ENCODE measurements at places on chromosomes 3 and 15.
A peak's percentile ranks its signal among the peaks of the same experiment; 100 is the strongest.

GRCh38 chr15:38860674-38861073, 296.1 kb upstream of the RASGRP1 start:
- no peak for DNase-seq

DNA sequence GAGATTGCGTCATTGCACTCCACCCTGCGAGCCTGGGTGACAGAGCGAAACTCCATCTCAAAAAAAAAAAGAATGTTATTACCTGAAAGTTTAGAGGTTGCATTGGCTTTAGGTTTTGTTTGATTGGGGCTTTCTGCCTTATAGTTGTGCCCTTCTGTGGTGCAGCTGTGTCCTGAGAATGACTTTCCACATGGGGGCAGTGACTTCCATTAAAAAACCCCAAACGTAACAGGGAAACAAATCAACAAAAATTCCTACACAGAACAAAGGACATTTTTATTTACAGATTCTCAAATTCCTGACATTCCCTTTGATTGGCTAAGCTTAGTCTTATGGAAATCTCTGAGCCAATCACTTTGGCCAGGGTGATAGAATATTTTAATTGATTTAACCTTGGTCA, 154.1 kb upstream of the GPR149 start:
- no peak for DNase-seq

DNA sequence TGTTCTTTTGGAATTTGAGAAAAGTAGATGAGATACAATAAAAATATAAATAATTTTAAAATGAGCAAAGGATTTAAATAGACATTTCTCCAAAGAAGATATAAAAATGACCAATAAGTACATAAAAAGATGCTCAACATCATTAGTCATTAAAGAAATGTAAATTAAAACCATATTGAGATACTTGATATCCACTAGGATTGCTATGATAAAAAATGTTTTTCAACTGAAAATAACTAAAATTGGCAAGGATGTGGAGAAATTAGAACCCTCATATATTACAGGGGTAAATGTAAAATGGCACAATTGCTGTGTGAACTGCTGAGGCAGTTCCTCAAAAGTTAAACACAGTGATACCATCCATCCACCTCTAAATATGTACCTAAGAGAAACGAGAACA, 38.8 kb downstream of the LRRFIP2 start:
- no peak for DNase-seq

DNA sequence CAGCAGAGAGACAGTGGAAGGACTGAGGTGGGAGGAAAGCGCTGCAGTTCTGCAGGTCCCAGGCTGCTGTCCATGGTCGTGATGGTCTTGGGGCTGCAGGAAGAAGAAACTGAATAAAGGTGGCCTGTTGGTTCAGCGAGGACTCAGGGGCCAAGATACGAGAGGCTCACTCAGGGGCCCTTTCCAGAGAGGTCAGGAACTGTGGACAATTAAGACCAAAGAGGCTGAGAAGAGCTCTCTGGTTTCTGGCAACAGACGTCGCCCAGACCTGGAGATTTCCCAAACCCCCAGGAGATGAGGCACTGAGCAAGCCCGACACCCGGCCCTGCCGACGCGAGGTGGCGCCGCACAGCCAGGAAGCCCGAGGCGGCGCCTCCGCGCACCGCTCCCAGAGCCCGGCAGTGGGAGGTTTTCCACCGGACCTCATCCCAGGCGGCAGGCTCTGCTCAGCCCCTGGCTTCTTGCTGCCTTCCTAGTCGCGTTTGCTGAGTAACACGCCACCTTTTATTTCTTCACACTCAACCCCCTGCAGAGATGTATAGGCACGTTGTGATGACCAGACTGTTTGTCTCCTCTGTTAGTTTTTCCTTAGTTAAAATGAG, 56.4 kb upstream of the ARRDC4 start:
- peak; percentile 77 for DNase-seq

GRCh38 chr3:172869368-172869771, 118.8 kb downstream of the ECT2 start:
- peak; percentile 71 for DNase-seq

DNA sequence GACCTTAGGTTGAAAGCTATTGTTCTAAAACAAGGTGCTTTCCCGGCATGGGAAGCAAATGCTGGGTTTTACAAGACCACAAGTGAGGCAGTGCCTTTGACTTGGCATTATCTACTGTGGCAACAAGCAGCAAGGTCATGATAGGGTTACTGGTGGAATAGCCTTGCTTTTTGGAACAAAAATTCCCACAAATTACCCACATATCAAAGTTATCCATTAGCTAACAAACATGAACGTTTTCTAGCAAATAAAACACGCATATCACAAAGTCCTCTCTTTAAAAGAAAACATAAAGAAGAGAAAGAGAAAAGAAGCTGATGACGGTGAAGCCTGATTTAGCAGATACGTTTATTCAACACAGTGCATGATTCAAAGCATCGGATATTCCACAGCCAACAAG, 57.6 kb downstream of the SETMAR start:
- DNase-seq = no peak

GRCh38 chr3:15953841-15954240, 156.1 kb upstream of the ANKRD28 start:
- no peak for DNase-seq

DNA sequence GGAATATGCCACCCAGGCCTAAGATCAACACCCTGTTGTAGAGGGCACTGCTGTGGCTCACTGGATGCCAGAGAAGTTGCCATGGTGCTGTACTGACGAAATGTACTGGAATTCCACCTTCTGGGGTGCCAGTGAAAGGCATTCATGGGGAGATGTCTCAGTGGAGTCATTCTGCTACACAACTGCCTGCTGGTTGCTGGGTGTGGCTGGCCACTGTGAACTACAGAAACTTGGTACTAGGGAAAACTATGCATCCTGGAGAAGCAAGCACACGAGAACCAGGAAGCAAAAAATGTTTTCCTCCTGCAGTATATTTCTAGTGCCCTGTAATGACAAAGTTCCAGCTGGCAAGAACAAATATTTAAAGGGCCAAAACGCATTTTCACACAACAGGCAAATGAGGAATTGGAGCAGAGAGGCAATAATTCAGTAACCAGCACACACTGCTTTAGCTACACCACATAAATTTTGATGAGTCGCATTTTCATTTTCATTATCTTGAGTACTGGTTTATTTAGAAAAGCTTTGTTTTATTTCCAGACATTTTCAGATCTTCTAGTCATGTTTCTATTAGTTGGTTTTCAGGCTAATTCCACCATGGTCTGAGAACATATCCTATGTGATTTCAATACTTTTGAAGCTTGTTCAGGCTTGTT, 18.3 kb upstream of the RFX7 start:
- DNase-seq = no peak

DNA sequence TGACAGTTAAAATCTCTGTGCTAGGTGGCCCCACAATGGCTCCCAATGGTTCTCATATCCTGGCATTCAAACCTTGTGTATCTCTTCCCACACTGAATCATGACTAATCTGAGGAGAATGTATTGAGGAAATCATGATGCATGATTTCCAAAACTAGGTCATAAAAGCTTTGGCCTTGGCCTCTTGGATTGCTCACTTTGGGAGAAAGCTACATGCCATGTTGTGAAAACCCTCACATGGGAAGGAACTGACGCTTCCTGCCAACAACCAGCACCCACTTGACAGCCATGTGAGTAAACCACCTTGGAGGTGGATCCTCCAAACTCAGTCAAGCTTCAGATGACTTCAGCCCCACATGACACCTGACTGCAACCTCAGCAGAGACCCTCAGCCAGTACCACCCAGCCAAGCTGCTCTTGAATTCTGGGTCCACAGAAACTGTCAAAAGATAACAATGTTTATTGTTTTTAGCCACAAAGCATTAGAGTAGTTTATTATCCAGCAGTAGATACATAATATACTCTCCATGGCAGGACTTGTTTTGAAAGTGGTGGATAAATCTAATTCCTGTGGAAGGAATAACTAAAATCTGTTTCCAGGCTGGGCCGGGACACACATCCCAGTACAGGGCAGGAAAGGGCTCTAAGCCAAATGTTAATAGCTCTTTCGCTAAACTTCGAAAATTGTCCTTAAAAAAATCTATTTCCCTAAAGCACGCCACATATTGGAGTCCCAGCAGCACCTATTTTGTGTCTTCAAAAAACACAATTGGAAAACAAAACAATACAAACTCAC, 1.0 kb upstream of the ZNF620 start:
- DNase-seq = no peak

DNA sequence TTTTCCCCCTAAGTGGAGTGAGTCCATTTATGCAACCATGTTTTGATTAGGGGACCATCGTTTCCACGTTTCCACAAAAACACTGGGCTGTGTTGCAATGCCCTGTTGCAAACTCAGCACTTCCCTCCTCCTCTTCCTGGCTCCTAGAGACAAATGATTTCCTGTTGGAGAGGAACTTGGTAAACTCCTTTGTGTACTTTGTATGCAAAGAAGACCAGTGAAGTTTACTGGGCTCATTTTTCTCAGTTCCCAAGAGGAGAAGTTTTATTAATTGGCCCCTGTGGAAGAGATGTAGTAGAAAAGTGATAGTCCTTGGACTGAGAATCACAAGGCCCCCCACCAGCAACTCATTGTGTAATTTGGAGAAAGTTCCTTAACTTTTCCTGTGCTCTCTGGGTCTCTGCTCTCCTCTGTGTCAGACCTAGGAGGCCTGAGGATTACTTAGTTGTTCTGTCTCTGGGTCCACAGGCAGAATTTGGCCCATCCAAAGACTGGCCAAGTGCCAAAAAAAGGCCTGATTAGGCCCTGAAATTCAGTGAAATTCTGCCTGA, 95.0 kb downstream of the ATG7 start:
- no peak for DNase-seq

- DNase-seq = no peak
Observed at GRCh38 chr3:45082142-45082538, 56.0 kb downstream of the CLEC3B start.

DNA sequence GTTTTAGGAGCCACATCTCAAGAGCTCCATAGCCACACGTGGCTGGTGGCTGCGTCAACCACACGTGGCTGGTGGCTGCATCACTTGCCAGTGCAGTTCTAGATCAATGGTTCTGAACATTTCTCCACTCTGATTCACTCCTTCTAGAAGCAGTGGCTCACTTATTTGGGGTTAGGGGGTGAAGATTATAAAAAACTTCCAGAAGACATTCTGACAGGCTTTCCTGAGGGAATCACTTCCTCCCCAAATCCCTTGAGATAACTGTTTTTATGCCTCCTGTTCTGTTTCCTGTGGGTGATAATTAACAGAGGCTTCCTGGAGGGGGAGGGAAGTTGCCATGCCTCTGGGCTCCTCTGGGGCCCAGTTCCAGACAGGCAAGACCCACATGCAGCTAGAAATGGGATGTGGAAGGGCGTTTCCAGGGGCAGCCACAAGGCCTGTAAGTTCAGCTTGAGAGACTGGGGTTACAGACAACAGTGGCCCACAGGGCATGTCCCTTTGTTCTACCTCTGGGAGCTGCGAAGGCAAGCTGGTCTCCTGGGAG, 23.6 kb downstream of the HEG1 start:
- no peak for DNase-seq

GRCh38 chr3:51715977-51716294, 9.1 kb downstream of the GRM2 start:
- no peak for DNase-seq

GRCh38 chr3:140428380-140428779, 249.5 kb upstream of the TRIM42 start:
- peak; percentile 43 for DNase-seq

GRCh38 chr3:164186095-164186494, 892.2 kb downstream of the SI start:
- no peak for DNase-seq

- no peak for DNase-seq
Observed at GRCh38 chr3:80734920-80735319, 967.1 kb upstream of the ROBO1 start.

DNA sequence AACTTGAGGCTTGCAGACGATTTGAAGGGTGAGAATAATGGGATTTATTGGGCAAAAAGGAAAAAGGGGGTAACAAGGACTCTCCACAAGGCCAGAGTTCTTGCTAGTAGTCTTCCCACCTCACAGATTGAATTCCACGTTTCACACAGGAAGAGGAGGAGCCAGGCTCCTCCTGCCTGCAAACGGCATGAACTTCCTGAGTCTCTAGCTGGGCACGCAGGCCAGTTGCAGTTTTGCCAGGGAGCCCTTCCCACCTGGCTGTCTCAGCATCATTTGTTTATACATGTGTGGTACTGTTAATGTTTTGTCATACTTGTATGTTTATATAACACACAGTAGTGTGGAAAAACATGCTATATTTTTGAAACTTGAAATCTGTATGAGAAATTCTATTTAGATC, 155.0 kb downstream of the NLGN1 start:
- DNase-seq = no peak

- no peak for DNase-seq
Observed at GRCh38 chr3:29468187-29468586, 187.3 kb downstream of the RBMS3 start.

DNA sequence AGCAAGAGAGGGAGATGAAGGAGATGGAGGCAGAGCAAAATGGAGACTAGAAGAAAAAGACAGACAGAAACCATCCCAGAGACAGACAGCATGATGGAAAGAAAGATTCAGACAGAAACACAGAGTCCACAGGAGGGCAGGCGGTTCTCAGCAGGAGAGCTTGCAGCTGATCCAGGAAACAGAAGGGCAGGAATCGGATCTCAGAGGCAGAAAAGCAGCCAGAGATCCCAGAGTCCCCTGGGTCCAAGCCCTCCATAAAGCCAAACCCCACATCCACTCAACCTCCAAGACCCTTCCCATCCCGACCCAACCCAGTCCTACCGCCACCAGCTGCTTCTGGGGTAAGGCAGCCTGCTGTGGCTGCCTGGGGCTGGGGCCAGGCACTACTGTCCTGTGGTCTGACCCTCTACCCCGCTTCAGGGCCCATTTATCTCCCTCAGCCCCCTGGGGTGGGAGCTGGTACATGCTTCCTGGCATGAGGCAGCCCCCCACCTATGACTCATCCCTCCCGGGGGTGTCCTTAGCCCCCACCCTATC, at the start of gene UCN2:
Gene UCN2, minus strand, starts transcription at position 400 of the 537 bp plus-strand sequence. CDS start 657 bp downstream, outside the sequence.
- peak; percentile 26 for DNase-seq

DNA sequence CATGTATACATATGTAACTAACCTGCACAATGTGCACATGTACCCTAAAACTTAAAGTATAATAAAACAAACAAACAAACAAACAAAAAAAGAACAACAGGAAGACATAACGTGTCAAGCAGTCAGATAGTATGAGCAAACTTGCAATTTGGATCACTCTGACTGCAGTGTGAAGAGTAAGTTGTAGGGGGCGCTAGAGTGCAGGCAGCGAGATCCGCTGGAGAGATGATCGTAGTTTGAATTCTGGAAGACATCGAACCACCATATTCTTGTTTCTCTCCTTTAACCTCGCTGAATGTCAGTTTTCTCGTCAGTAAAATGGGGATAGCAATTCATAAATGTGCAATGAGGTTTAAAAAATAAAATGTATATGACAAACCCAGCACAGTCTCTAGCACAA, 165.2 kb upstream of the LMCD1 start:
- no peak for DNase-seq

- no peak for DNase-seq
Observed at GRCh38 chr3:100873611-100874010, 119.6 kb downstream of the ABI3BP start.

- no peak for DNase-seq
Observed at GRCh38 chr3:87311309-87311708, 34.9 kb upstream of the POU1F1 start.

- peak; percentile 68 for DNase-seq
Observed at GRCh38 chr3:172622916-172623700, 87.8 kb downstream of the NCEH1 start.
